ENCODE measurements at places on chromosomes 7 and 10. TPM values are rescaled to one million over a fixed set of nuclear protein-coding genes. Genes with fewer than 3 reads are reported as not detected.

Gene LLCFC1
- not detected for total RNA-seq

Gene GRB10
- 58.3 TPM for total RNA-seq

Gene SPDYE8
- total RNA-seq, result not detected

Gene TRIM73
- total RNA-seq, result 2.8 TPM

Gene ZNF32
- total RNA-seq, result 57.6 TPM

Gene GRID2IP
- 1.2 TPM for total RNA-seq

Gene DKK1
- 4.5 TPM for total RNA-seq

Gene BUD31
- 55.2 TPM for total RNA-seq

Gene SPDYE5
- total RNA-seq, result not detected

Gene ATRNL1
- 856 TPM for total RNA-seq

Data from occipital lobe (tissue), 3 donors.